Esophagus squamous epithelium (tissue), 5 donors: ENCODE measurements at places on chromosomes 5 and 9.

DNA sequence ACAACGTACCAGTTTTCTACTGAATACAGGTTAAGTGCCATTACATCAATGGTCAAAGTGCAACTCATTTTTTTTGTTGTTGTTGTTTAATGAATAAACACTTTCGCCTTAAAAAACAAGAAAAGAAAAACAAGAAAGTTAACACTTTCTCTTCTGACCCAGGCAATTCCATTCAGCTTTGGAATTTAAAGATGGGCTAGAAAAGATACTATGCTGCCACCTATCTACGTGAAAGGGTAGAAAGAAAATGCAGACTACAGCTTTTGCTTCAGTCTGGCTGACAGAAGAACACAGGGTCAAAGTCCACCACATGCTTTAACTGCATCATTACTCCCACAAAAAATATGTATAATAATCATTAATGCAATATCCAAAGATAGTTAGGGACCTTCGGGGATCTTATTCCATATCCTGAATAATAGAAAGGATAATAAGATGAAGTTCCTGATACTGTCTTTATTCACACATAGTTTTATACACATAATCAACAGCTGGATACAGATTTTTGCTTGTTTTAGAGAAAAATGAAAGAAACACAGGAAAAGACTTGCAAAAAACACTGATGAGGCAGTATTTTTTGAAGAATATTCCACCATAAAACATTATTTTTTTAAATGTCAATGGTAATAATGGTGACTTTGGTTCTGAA lies 40.4 kb downstream of the ZDHHC21 start:
- no peak for DNase-seq

DNA sequence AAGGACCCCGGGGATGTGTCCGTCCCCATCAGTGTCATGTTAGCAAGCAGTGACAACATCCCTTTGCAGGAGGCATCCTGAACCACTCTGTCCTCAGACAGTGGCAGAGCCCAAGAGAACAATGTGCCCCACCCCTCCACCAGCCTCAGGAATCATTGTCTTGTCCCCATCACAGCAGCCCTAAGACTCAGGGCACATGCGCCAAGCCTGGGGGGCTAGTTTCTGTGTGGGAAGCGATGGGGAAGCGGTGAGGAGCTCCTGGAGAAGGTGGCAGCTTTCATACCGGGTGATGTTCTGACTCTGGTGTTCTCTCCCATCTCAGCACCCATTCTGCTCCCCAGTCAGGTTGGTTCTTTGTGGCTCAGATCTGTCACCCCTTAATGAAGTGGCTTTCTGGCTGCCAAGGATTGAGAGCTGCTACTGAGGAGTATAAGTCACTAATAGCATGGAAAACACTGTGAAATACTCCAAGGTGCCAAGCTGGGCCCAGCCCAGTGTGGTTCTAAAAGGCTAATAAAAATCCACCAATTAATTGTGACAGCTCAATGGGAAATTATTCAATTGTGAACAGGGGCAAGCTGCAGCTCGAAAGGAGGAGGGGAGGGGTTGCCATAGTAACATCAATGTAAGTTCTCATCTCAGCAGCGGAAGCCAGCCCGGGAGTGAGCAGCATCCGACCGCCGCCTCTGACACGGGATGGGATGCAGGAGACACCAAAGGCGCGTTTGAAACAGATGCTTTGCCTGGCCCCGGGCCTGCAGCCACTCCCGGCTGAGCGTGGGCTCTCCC lies 4.7 kb downstream of the QRFP start:
- no peak for DNase-seq

DNA sequence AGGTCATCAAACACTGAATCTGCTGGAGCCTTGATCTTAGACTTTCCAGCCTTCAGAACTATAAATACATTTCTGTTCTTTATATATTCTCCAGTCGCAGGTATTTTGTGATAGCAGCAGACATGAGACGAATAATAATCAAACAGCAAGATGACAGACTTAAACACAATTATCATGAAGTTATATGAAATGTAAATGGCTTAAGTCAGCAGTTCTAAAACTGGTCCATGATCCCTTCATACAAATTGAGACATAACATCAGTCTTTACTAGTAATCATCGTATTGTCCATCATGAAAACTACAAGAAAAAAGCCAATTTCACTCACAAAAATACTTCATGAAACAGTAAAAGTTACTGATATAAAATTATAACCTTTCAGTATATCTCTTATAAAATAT lies 101.8 kb downstream of the ZDHHC21 start:
- no peak for DNase-seq

DNA sequence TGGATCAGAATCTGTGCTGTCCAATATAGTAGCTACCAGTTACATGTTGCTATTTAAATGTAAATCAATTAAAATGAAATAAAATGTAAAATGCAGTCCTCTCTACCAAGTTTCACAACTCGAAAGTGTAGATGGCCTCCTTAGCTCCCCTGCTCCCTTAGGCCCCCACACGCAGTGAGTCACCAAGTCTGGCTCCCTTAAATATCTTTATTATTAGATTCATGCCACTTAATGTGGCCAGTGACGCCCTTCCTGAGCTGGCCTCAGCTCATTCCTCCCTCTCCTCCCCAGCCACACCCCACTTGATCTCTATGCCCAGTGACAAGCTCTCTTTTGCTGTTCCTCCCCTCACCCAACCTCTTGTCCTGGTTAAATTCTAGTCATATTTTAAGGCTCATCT lies 88.4 kb upstream of the DNAH5 start:
- no peak for DNase-seq

DNA sequence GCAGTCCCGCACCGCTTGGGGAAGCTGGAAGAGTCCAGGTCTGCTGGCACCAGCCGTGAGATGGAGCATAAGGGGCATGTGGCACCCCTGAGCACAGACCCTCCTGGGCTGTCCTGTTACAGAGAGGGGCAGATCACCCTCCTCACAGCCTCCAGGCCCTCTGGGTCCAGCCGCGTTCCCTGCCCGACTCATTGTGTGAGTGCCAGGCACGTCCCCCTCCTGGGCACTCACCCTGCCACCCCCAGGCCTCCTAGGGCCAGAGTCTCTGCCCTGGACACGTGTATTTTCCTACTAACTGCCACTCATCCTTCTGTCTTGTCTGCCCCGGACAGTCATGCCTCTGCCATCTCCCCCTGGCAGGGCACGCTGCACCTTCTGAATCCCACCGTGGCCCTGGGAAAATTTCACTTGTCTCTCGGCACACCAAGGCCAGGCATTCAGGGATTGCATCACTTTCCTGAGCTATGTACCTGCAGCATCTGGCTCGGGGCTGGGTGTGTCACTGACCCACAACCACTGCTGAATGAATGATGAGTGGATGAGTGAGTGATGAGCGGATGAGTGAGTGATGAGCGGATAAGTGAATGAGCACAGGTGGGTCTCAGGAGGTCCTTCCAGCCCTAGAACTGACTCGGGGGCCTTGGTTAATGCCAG lies 21.5 kb upstream of the FCN1 start:
- DNase-seq = no peak

GRCh38 chr9:102975251-102975650 lies 19.9 kb upstream of the CYLC2 start:
- no peak for DNase-seq

DNA sequence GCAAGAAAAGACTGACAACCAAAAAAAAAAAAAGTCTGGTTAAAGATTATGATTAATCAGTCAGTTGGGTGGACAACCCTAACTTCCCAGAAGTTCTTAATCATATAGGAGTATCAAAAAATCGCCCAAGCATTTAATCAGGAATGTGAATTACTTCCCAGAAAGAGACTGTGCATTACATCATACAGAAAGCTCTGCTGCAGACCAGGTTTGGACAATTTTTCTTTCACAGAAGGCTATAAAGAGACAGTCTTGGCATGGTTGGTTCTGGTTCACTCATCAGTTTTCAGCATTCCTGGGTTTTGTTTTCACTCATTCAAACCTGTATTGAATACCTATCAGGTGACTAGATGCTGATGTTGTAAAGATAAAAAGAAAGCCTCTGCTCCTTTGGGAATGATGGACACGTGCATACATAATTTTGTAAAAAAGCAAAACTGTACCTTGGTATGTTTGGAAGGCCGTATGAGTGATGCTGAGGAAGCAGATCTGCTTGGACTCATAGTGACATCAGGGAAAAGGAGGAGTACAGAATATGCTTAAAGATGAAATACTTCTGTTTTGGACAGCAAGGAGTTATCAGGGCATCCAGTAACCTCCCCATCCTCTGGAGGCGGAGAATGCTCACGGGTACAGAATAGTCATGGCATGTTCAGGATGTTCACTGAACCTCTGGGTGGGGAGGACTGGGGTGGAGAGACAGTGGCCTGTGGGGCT lies 178.4 kb downstream of the GNA14 start:
- no peak for DNase-seq

DNA sequence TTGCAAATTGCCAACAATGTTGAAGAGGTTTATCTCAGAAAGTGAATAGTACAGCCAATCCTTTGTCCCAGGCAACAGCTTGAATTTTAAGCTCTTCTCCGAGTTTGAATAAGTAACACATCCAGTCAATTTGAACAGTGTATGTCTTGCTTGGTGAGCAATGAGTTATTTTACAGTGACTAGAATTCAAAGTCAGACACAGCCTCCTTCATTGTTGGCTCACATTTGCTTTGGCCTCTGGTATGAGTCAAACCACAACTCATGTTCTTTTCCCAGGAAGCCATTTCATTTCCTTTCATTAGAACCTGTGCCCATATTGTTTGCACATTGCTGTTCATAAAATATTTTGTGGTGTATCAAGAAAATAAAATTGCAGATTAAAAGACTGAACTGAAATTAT lies 622.0 kb upstream of the DAB2 start:
- no peak for DNase-seq

DNA sequence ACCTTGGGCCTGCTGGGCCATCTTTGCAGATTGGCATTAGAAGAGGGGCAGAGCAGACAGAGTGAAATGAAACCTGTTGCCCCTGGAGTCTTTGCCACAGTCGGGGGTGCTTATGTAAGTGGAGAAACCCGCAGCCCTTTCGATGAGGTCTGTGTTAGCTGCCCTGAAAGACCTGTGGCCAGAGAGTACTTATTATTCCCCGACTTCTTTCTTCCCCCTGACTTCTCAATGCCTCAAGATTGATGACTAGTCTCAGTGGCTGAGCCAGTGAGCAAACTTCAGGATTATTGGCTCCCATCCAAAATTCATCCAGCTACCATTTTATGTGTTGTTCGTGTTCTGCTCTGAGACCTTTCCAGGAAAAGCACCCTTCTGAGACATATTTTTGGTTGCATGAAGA lies 7.6 kb downstream of the NTRK2 start:
- no peak for DNase-seq

DNA sequence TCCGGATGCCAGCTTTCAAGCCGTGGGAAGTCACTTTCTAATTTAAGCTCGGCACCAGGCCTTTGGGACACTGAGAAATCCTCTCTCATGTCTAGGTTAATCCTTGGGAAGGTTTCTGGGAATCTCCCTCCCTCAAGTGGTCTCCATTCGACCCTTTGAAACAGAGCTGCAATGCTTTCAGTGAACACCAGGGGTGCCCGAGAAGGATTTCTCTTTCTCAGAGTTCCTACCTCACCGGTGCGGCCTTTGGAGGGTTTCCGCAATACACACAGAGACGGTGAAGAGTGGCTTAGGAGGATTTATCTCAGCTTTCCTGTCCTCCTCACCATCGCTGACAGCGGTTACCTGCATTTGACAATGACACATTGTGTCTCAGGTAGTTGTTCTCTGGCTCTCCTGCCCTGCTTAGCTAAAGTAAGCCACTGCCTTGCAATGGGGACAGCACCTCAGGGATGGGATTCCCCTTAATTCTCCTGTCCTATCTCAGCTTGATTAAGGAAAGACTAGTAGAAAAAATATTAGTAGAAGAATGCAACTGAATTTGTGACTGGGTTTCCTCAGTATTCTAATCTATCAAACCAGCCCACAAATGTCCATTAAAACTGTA lies 180.6 kb downstream of the GABRG2 start:
- DNase-seq = no peak

DNA sequence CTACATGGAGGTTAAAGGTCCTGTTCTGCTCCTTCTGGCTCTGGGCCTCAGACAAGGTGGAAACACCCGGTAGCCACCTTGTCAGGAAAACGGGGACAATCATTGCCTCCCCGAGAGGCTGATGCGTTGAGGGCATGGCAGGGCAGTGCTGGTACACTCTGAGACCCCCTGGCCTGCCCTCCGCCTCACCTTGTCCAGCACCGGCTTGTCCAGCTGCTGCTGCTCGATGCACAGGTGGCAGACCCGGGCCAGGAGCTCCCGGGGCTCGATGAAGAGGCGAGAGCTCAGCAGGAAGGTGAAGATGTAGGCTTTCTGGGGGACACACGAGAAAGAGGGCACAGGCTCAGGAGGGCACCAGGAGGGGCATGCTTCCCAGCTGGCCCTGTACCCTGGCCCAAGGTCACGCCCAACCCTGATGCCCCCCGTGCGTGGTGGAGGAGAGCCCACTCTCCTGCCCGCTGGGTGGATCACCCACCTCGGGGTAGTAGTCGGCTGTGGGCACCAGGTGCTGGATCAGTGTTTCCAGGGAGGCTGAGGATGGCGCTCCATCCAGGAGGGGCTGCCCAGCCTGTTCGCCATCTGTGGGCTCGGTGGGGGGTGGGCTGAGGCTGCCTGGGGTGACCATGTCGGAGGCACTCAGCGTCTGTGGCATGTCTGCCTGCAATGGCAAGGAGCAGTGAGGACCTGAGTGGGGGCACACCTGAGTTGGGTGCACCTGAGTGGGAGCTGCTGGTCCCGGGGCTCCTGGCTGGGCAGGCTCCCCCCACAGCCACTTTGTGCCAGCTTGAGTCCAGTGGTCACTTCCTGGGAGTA lies 66.0 kb upstream of the RNF130 start:
- no peak for DNase-seq

GRCh38 chr5:103145196-103145595 lies 25.1 kb downstream of the PPIP5K2 start:
- DNase-seq = no peak

DNA sequence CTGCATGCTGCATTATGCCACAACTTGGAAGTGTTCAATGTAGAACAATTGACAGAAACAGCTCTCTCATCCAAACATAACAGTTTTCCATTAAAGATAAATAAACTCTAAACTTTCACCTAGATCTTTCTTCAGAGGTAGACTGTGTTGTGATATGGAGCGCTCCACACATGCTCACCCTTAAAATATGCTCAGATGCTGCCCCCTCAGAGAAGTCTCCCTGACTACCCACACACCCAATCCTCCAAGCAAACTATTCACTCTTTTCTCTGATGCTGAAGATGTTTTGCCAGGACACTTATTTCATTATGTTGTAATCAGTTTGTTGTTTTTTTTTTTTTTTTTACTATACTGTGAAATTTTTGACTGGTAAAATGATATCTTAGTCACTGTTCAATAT lies 206.6 kb upstream of the RASA1 start:
- DNase-seq = no peak

- DNase-seq = no peak
These were observed 32.5 kb downstream of the SHB start for GRCh38 chr9:38036359-38037084.

GRCh38 chr9:18362901-18363685 lies 110.9 kb upstream of the ADAMTSL1 start:
- no peak for DNase-seq

DNA sequence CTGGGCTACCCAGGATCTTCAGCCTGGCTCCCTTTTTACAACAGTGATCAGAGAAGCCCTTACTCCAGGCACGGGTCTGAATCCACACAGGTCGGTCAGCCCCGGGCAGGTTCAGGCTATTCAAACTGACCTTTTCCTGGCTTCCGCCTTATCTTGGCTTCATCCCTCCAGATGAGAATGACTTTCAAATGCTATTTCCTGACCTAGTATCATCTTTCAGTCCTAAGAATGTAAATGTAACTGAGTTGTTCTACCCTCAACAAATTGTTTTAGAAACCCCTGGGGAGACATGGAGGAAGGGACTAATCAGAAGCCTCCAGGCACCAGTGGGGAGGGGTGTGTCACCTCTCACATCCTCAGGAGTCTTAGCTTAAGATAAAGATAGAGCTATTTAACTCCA lies 213.2 kb downstream of the EPB41L4A start:
- DNase-seq = no peak
